ENCODE measurements at places on chromosomes 1 and 21.

DNA sequence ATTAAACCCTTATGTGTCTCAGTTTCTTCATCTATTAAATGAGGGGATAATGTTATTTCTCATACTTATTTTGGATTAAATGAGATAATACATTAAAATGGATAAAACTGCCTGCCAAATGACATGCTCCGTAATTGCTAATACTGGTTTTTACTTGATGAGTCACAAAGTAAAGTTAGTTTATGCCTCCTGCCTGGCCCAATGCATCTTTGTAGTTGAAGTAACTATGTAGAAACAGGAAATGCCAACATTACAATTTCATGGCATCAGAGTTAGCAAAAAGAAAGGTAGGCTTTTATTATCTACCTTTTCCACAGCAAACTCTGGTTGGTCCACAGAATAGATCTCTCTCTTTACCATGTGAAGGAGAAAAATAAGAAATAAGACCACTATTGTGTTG lies 214.5 kb downstream of the TBX15 start:
- DNase-seq = no peak

- DNase-seq = no peak
Measured at GRCh38 chr1:174958396-174958795, 41.4 kb upstream of the CACYBP start.

DNA sequence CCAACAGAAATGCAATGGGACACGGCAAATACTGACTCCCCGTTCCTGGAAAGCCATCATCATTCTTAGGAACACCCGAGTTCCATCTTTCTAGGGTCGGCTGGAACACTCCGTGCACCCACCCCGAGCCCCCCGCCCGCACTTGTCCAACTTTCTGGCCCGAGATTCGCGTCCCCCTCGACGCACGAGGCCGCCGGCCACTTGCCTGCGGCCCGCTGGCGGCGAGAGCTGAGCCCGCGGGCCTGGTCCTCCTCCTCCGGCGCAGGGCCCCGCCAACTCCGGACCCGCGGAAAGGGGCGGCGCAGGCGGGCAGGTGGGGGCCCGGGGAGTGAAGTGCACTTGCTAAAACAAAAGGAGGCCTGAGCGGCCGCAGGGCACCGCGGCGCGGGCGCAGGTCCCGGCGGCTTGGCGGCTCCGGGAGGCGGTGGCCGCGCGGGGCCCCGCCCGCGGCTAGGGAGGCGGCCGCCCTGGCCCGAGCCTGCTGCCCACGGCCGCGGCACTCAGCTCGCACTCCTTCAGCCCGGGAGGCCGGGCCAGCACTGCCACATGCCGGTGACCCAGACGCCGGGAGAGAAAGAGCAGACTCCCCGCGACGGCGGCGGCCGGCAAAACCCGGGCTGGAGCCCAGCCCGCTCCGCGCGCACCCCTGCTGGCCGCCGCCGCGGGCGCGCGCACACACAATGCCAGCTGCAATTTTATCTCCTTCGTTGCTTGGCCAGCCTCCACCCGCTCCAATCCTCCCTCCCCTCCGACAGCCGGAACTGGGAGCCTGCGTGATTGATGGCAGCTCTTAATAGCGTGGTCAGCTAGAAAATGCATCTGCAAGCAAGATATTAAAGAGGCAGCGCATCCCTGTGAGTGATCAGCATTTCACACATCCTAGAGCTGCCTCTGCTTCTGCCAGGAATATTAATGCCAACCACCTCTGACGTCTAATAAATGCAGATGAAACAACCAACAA lies 114.3 kb downstream of the RERE start:
- DNase-seq = peak; percentile 68

DNA sequence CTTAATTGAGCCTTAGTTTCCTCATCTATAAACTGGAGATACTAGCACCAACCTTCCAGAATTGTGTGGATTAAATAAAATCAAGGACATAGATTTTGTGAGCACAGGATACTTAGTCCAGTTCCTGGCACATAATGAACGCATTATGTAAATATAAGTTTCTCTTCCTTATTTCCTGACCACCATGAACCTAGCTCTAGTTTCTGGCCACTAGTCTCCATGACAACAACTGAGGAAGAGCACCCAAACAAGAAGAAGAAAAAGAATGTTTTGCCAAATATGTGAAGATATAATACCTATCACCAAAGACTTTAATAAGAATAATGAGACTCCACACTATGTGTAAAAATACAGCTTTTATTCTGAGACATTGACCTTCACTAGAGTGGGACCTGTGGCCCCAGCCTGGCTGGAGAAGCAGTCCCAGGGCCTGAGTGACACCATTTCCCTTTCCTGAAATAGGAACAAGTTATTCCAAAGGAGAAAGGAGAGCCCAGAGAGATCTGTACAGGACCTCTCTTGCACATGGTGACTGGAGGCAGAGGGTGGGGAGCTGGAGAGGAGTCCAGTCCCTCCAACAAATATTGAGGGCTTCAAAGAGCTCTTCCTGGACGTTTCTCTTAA lies 940 bp upstream of the USF1 start:
- DNase-seq = no peak

- DNase-seq = peak; percentile 34
Measured at GRCh38 chr1:30012455-30013440, 710.6 kb downstream of the MATN1 start.

GRCh38 chr1:158992787-158993312 lies 16.9 kb upstream of the IFI16 start:
- no peak for DNase-seq

- no peak for DNase-seq
Measured at GRCh38 chr1:59635097-59635496, 179.7 kb upstream of the HOOK1 start.
